Left ventricle myocardium inferior (tissue), 1 donor: ENCODE measurements at places on chromosomes 13 and 19.

DNA sequence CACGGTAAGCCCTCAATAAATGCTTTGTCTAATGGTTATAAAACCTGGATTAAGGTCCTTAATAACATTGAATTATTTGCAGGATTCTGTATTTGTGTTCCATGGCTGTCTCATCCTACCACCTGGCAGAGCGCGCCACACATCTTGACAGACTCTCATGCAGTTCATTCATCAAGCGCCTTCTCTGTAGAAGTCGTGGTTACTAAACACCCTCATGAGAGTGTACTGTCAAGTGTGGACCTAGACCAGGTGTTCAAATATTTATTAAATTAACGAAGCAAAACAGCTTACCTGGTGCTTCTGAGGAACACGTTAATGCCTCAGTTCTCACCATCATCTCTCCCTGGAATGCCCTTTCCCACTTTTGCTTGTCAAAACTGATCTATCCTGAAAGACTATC is 13.1 kb upstream of the FBXL3 start:
- DNase-seq: no peak

DNA sequence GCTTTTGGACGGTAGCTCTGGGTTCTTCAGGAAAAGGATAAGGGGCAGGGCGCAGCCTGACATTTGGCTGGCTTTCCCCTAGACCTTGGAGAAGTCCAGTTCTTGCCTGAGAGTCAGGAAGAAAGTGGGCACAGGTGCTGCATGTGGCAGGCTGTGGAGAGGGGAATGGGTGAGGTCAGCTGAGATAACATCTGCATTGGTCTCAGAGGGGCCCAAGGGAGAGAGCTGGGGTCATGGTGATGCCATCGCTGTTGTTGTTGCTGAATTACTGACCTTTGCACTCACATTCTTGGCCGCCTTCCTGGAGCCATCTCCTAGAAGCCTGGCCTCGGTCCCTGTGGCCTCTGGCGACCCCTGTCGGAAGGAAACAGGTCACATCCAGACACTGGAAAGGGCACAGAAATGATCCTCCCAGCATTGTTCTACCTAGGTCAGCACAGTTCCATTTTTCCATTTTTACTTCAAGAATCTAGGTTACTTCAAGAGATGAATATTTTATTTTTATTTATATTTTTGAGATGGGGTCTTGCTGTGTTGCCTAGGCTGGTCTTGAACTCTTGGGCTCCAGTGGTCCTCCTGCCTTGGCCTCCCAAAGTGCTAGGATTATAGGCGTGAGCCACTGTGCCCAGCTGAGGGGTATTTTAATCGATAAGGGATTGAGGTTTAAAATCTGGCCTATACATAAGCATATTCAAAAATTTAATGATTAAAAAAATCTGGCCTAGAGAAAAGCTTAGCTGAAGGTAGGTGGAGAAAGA is 6.5 kb upstream of the LIPE start:
- peak; percentile 85 for DNase-seq

- peak; percentile 25 for DNase-seq
These were observed 237.0 kb downstream of the LACC1 start for GRCh38 chr13:44116562-44117332.

- no peak for DNase-seq
These were observed 225.5 kb upstream of the IPO5 start for GRCh38 chr13:97727991-97728390.

- DNase-seq: no peak
These were observed 50.0 kb upstream of the GPR183 start for GRCh38 chr13:99357131-99357596.

GRCh38 chr13:30431269-30431940 is 9.1 kb downstream of the UBE2L5 start:
- DNase-seq: no peak

DNA sequence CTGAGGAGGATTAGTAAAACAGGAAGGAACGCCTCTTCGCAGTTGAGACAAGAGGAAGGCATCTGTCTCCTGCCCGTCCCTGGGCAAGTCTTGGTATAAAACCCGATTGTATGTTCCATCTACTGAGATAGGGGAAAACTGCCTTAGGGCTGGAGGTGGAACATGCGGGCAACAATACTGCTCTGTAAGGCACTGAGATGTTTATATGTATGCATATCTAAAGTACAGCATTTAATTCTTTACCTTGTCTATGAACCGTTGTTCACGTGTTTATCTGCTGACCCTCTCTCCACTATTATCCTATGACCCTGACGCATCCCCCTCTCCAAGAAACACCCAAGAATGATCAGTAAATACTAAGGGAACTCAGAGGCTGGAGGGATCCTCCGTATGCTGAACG is 722 bp upstream of the TIMM50 start:
- no peak for DNase-seq

GRCh38 chr19:1068009-1069001 is 1.3 kb downstream of the ARHGAP45 start:
- DNase-seq: peak; percentile 52

DNA sequence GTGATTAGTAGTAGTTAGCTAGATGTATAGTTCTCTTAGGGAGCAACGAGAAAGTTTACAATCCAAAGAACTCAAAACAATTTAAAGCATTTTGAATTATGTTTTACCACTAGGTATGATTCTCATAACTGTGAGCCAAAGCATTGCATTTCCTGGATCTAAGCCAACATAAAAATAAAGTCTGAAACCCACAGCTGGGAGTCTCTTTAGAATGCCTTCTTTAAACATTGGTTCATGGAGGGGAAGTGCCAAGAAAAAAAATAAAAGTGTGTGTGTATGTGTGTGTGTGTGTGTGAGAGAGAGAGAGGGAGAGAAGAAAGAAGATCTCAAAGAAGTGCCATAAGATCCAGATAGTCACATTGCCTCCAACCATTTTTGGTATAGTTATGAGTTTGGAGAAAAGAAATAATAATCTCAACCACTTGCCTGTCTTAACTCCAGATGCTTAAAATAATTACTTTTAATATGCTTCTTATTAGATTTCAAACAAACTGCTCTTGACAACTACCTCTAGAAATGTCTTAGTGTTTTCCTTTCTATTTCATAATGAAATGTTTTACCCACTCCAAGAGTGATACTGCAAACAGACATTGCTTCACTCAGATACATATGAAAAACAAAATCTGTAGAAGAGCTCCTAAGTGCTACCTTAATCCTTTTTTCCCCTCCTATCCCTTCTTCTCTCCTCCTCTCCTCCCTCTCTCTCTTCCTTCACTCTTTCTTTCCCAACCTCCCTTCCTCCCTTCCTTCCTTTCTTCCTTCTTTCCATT is 554.1 kb downstream of the KCTD12 start:
- DNase-seq: no peak

DNA sequence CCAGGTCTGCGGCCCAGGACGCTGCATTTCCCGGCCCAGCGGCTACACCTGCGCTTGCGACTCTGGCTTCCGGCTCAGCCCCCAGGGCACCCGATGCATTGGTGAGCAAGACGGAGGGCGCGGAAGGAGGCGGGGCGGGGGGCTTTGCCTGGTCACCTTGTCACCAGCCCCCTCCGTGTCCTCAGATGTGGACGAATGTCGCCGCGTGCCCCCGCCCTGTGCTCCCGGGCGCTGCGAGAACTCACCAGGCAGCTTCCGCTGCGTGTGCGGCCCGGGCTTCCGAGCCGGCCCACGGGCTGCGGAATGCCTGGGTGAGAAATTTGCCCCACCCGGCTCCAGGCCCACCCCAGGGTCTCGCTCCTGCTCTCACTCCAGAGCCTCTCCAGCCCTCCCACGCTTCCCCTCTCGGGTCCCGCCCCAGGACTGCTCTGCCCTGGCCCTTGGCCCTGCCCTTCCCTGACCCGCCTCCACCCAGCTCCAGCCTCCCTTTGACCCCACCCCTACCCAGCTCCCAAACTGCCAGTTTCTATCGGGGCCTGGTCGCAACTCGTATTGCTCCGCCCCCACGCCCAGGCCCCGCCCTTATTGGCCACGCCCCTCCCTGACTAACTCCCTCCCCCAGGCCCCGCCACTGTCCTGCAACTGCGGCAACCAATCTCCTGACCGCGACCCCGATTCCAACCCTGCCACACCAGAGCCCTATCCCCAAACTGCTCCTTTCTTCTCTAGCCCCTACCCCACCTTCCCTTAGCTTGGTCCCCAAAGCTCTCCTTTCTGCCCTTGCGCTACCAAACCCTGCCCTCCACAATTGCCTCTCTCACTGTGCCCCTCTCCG is 8.6 kb downstream of the LTBP4 start:
- DNase-seq: peak; percentile 90
